ENCODE measurements at places on chromosomes 2 and 18.

- no peak for DNase-seq
Measured at GRCh38 chr18:39403121-39403520, 1837.5 kb upstream of the CELF4 start.

DNA sequence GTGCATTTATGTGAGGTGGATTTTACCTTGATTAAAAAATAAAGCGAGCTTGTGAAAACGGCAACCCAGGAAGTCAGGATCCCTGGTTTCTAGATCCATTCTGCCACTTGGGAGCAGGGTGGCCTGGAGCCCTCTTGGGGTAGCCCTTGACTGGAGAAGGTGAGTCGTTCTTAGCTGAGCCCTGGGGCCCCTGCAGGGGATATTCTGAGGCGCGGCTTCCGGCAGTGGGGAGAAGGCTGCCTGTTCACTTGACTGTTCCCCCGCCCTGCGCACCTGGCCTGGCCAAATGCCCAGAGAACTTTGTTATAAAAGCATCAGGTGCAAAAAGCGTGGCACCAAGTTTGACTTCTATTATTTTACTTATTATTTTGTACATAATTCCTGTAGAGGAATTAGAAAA, 221.9 kb downstream of the DYSF start:
- no peak for DNase-seq

DNA sequence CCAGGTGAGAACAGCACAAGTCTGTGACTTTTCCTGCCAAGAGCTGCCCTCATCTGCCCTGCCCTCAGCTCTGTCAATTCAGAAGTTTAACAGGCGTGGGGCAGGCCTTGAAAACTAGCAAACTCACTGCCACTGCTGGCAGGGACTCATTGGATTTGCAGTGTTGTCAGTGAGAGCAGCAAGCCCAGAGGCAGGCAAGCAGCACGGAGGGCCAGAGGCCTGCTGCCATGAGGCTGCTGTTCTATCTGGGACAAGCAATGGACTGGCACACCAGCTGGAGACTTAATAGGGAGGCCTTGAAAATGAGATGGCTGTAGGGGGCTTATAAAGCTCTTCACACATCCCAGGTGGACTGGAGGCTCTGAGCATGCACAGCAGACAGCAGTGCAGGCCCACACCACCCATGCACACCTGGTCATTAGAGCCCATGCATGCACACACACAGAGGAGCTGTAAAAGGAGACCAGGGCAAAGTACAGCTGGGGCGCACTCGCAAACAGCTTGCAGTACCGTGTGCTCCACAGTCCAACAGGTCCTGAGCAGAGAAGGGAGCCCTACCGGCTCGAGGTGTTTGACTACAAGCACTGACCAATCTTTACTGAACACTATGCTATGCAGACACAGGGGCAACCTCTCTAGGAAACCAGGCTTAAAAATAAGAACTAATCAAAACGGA, 28.7 kb downstream of the MGAT4A start:
- DNase-seq: no peak

GRCh38 chr2:221753401-221753800, 181.3 kb upstream of the EPHA4 start:
- no peak for DNase-seq

DNA sequence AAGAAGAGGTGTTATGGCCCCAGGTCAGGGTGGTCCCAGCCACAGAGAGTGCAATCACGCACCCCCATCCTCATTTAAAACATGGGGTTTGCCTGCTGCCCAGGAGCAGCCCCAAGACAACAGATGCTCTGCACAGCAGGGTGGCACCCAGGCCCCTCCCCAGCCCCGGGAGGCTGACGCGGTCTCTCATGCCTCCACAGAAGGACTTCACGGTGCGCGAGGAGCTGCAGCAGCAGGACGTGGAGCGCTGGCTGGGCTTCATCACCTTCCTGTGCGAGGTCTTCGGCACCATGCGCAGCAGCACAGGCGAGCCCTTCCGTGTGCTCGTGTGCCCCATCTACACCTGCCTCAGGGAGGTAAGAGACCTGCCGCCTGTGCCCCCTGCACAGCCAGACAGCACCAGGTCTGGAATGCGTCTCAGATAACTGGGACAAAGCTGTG, 133.7 kb downstream of the SMAD7 start:
- DNase-seq: no peak

DNA sequence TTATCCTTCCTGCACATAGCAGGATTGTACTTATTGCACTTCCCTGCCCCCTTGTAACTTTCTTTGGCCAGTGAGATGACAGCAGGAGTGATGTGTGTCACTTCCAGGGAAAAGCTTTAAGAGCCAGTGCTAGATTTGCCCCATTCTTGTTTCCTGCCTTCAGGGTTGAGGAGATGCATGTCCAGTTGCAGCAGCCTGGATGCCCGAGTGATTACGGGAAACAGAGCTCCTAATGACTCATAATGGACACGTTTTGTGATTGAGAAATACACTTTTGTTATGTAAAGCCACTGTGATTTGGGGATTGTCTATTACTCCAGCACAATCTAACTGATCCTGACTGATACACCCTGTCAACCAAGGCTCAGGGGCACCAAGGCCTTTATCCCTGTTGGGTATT, 5.0 kb upstream of the TET3 start:
- no peak for DNase-seq

- DNase-seq: no peak
Measured at GRCh38 chr2:210919128-210919527, 362.7 kb downstream of the CPS1 start.

GRCh38 chr2:105675841-105676240, 68.9 kb upstream of the NCK2 start:
- no peak for DNase-seq

DNA sequence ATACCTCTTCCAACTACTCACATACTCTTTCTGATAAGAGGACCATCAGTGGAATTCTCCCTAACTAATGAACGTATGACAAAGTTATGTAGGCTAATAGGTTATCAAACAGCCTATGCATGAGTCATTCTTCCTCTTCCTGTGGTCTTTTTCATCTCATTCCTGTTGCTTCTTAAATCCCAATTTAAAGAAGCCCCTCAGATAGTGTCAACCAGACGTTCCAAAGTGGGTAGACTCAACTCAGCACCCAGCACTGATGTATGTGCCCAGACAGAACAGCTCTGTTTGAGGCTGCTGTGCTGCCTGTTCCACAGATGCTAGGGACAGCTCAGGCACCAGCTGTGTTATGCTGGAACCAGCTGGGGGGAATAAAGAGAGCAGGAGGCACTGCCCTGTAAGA, 52.6 kb downstream of the CXCR4 start:
- DNase-seq: no peak

DNA sequence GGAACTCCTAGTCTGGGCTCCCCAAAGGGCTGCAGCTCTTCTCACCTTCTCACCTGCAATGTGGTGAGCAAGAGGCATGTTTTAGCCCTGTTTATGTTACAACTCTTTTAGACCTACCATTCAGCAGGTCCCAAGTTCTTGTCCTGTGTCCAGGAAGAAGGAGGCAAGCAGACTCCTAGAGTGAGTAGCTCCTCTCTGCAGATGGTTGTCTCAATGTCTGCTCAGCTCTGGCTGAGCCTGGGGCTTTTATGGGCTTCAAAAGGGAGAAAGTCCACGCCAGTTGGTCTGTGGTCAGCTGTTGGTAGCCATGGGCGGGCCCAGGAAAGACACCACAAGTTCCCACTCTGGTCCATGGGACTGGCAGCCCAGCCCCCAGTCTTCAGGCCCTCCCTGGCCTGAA, 148.1 kb upstream of the HS6ST1 start:
- DNase-seq: no peak

DNA sequence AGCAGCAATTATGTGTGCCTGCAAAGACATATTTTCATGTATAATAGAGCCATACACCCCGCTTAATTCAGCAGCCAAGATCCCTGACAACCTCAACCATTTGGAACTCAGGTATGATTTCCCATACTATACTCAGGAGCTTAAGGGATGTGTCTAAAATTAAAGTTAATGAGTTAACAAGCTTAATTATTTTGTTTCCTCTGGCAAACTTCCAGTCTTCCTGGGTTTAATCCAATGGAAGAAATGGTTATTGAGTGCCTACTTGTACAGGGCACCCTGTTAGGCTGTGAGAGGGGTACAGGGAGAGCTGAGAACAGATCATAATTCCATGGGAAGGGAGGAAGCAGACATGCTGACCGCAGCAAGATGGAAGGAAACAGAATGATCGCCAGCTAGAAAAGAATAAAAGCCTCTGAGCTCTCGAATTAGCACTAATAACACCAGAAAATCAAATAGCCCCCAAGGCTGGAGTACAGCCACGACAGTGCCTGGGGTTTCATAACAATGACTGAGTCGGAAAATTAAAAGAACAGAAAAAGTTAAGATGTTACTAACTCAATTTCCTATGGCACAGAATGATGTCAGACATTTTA, 20.8 kb upstream of the CEP68 start:
- DNase-seq: no peak

DNA sequence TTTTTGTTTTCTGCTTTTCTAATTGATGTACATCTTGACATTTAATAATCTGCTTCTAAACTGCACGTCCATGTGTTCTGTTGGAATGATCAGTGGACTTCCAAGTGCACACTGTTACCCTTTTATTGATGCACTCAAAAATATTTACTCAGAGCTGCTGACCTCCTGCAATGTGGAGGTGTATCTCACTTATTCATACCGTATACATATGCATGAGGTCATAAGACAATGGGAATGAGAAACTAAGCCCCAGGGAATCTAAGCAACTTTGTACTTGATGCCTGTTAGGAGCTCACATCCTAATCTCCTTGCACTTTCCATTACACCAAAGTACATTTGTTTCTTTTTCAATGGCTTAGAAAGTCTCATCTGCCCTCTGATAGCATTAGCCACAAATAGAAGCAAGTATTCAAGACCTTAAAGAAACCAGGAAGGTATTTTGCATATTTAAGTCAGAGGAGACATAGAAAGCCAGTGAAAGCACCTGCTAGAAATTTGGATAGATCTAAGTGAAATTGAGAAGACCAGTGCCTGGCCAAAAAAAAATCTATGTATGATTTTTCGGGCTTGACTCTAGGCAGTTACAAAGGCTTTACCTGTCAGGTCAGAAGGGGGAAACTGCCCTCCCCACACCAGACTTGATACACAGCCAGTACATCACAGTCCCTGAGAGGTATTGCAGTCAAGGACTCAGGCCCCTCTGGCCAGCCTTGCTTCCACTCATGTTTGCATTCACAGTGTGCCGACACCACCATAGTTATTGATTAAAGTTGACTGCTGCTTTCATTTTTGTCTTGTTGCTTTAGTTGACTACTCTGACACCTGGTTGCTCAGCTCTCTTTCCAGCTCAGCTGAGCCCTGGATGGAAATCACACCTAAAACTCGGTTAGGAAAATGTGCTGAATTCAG, 391.7 kb upstream of the CYRIA start:
- DNase-seq: no peak

GRCh38 chr2:224904381-224904780, 137.9 kb downstream of the DOCK10 start:
- no peak for DNase-seq

GRCh38 chr18:12109836-12110235, 16.2 kb downstream of the ANKRD62 start:
- DNase-seq: no peak

DNA sequence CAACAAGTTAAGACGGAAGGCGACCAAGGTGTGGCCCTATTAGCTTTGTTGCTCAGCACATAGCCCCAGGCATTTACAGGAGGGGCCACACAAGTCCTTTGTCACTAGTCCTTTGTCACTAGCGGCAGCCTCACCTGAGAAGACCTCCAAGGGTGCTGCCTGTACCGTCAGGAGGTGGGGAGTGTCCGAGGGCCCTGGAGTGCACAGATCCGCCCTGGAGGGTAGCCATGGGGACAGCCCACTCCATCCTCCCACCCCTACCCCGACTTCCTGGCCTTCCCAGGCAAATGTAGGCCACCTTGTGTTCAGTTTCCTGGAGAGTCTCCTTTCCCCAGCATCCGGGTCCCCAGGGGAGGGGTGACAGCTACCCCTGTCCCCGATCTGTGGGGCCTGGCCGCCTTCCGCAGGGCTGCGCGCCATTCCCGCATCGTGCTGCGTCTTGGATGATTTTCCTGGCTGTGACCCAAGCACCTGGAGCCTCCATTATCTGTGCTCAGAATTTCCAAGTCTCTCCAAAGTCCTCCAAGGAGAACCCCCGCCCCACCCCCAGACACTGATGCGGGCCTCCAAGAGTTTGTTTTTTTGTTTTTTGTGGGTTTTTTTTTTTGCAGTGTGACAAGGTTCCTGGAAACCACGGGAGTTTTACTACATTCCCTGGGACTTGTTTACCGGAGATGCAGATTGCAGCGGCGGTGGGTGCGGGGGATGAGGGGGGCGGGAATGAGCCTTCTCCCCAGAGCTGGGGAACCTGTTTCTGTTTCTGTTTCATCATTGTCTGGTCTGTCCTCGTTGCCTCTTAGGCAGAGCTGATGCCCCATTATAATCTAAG, 28.6 kb downstream of the TEX44 start:
- DNase-seq: no peak

GRCh38 chr2:38485734-38486133, 108.7 kb upstream of the ATL2 start:
- DNase-seq: no peak

GRCh38 chr2:27379383-27379835, 1.1 kb downstream of the ZNF513 start:
- DNase-seq: no peak

DNA sequence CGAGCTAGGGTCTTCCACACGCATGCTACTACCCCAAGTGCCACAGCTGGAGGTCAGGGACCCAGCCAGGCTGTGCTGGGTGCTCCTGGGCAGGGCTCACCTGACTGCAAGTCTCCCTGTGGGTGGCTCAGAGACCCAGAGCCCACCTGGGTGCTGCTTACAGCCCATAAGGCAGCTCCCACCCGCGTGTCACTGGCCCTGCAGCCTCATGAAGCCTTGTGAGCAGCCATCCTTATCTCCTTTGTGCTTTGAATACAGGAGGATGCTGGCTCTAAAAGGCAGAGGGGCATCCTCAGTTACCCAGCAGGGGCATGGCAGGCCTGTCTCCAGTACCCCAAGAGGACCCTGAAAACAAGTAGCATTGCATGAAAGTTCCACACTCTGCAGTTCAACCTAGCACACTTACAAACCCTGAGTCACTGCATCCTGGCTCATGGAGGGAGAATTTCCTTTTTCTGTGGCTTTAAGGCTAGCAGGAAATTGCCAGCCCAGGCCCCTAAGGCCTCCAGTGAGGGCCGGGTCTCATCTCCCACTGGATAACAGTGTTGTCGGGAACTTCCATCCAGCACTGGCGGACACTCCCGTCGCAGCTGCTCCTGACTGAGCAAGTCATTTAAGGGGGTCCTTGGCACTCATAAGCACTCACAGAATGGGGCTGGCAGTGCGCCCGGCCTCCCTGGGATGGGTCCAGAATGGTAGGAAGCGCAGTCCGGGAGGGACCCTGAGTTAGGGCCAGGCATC, 137.1 kb downstream of the RPIA start:
- no peak for DNase-seq

DNA sequence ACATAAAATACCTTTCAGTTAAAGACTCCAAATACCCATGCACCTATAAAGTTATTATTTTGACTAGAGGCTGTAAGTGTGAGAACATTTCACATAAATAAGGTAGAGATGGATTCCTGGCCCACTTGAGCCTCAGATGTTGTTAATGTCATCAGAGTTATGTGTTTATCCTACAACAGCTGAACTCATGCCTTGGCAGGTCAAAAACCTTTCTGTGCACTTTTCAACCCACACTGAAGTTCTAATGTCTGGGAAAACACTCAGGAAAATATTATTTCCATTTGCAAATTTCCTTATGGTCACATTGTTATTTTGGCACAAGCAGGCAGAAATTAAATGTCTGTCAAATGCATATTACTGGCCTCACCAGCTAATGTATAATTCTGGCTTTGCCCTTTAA, 209.2 kb downstream of the LNPK start:
- DNase-seq: no peak

Data from effector memory CD8-positive, alpha-beta T cell (primary cell).